NAMALWA (cell line): ENCODE measurements at places on chromosomes 3 and 15.

- no peak for DNase-seq
Observed at GRCh38 chr15:90394748-90395442, 6.9 kb downstream of the IQGAP1 start.

- no peak for DNase-seq
Observed at GRCh38 chr3:23508464-23508863, 297.3 kb upstream of the UBE2E1 start.

- DNase-seq = no peak
Observed at GRCh38 chr3:14831916-14832450, 13.2 kb downstream of the FGD5 start.

- no peak for DNase-seq
Observed at GRCh38 chr3:113261063-113261625, 49.8 kb downstream of the BOC start.

DNA sequence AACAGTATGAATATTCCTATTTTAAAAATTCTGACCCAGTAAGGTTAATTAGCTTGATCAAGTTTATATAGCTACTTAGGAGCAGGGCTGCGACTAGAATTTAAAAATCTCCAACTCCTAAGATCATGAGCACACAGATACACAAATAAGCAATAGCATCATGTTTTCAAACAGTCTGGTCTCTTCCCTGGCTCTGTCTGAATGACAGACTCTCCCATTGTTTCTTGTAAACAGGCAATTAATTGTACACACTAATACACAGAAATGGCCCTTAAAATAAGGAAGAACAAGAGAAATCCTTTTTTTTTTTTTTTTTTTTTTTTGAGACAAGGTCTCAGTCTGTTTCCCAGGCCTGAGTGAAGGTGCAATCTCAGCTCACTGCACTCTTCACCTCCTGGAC is 1064.4 kb upstream of the CFAP20DC start:
- DNase-seq = no peak

DNA sequence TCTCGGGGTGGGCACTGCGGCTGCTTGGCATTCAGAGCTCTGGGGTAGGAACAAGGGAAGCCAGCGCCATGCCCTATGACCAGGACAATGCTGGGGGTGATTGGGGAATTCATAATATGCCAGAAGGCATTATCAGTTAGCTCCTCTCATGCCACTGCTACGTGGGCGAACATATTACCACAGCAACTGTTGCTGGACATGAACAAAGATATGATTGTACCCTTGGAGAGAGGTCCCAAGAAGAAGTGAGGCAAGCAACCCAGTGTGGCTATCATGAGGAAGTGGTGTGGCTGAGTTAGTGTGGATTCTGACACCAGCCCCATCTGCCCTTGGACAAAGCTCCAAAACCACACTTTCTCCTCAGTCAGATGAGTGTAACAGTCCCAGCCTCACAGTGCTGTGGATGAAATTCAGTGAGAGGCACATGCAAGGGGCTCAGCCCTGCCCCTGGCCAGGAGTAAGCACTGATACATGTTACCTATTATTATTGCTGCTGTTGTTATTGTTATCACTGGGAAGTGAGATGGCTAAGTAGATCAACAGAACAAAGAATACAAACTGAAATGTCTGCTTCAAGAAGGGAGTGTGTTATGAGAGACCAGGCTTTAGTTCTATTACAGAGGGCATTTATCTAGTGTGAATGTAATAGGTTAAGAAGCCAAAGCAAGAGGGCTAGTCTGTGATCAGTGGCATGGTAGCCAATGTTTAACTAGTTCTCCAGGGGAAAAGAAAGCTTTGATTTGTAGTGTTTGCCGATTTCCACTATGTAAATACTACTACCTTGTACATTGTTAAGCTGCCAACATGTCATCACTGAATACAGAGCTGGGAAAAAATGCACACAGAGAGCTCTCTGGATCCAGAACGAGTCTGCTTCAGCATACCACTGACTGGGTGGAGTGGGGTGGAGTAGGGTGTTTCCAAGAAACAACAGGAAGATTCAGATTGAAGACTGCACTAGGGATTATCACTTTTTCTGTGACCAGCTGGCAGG is 222.3 kb upstream of the EIF1B start:
- no peak for DNase-seq

DNA sequence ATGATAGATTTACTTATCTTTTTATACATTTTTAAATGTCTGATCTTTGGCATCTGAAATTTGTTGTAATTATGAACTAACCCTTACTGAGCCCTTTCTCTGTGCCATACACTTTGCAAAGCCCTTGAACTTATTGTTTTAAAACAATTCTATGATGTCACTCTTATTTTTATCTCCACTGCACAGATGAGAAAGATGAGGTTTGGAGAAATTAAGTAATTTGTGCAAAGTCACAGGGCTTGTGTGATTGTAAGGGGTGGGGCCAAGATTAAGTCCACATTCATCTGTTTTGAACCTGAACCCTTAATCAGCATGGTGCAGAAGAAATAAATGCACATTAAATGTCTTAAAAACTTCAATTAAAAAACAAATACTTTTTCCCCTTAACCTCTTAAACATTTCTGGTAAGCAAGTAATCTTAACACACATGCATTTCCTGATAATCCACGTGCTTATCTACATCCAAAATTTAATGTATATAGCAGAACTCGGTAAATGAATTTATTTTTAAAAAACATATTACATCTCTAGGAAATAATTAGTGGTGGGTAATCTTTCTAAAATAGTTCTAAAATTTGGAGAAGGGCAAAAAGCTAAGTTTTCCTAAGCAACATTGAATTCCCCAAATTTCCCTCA is 189.8 kb upstream of the TBC1D5 start:
- DNase-seq = no peak

DNA sequence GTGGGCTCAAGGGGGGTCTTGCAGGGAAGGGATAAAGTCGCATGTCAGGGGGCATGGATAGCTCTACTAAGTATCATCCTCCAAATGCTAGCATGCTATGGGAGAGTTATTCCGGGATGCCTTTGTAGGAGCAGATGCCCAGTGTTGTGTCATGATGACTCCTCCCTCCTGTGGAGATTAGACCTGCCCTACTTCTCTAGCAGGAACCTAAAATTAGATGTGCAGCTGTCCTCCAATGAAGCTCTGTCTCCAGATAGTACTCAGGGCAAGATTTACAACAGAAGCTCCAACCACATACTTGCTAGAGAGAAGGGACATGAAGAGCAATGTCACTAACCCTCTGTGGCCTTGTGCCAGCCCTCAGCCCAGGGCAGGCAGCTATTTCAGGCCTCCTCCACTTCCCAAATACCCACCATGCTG is 82.5 kb downstream of the AGBL1 start:
- no peak for DNase-seq

GRCh38 chr3:159593927-159594605 is 394.6 kb upstream of the IL12A start:
- DNase-seq = no peak

GRCh38 chr3:146250449-146251382 is at the start of gene PLSCR4:
PLSCR4 (minus strand) TSS chr3:146251105; CDS start chr3:146222071, 29,034 bp downstream.
- DNase-seq = no peak

DNA sequence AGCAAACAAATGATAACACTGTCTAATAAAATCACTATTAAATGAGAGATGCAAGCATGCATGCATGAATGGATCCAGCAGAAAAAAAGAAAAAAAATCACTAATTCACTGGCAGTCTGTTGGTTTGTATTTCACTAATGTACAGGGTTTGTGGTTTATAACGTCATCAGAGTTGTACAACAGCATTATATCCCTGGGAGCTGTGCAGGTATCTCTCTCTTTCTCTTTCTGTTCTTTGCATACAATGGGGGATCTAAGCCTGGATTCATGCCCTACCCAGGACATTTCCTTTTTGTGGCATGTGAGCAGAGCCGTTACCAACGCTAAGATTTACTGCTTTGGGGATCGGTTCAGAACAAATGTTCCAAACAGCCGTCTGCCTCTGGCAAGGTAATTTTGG is 229.5 kb downstream of the SOX2 start:
- no peak for DNase-seq

DNA sequence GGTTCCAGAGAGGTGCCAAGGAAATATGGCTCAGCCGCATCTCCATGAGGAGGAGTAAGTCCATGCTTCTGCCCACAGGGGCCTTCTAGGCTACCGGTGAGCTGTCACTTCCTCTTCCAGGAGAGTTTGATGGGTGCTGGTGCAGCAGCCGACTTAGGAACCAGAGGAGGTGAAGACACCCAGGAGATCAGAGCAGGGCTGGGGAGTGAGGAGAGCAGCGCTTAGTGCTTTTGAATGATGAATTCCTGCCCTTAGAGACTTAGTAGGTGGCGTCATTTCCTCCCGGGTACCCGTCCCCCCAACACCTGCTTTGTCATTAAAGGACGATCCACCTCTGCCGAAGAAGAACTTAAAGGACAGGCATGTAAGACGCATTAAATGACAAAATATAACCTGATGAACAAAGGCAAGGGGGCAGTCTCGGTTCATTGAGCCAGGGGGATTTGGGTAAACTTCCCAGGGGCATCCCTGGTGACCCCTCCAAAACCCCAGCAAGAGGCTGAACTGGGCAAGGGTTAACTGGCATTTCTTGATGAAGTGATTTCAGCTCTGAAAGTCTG is 67.6 kb downstream of the HES1 start:
- no peak for DNase-seq

GRCh38 chr15:45993508-45993907 is 358.7 kb downstream of the SQOR start:
- no peak for DNase-seq

- DNase-seq = no peak
Observed at GRCh38 chr3:181637056-181637455, 74.7 kb upstream of the SOX2 start.

DNA sequence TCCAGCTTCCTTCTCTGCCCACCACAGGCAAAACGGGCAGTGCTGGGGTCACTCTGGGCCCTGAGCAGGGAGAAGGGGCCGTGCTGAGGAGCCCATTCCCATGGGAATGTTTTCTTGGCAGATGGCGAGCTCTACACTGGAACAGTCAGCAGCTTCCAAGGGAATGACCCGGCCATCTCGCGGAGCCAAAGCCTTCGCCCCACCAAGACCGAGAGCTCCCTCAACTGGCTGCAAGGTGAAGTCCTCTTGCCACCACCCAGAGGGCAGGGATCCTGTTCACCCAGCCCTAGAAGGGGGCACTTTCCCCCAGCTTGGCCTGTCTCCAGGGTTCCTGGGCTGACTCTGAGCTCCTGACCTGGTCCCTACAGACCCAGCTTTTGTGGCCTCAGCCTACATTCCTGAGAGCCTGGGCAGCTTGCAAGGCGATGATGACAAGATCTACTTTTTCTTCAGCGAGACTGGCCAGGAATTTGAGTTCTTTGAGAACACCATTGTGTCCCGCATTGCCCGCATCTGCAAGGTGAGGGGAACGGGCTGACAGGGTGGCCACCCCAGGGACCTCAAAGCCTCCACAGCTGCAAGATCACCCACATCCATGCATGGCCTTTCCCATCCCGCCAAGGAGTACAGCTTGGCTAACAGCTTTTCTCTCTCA is 12.4 kb downstream of the CIB1 start:
- DNase-seq = peak; percentile 57

DNA sequence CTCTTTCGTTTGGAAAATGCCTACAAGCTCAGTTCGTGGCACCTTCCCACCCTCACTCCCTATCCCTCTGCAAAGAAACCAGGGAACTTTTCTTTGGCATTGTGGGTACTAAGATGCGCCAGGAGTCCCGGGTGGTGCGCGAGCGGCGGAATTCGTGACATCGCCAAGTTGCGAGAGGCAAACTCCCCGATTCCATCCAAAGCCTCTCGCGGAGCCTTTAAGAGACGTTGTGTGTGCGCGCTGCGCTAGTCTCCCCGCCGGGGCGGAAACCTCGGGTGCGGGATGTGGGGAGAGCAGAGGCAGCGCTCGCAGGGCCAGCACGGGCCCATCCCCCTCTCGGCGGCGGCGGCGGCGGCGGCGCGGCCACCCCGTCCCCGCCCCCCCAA is 443 bp upstream of the NR2F2 start:
- DNase-seq = no peak

GRCh38 chr3:53489787-53490458 is 4.5 kb upstream of the CACNA1D start:
- no peak for DNase-seq

DNA sequence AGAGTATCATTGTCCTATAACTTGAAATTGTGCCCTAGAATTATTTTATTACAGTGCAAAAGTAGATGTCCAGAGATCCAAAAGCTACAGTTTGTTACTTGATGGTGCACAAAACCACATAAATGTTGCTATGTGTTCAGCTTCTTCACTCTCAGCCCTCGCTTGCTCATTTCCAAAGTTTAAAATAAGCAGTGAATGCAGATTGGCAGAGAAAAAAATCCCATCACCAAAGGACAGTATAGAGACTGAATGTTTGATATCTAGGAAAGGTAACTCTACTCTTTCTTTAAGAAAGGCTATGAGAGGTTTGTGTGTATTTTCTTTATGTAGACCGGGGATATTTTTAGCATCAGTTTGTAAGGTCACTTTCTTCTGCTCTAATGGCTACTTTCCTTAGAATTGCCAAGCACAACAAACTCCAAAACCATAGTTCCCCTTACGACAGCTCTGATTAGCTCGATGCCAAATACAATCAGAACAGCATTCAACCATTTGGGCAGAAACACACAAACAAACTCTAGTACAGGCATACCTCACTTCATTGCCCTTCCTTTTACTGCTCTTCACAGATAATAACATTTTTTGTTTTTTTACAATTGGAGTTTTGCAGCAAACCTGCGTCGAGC is 164.1 kb upstream of the CCDC54 start:
- DNase-seq = no peak

- no peak for DNase-seq
Observed at GRCh38 chr3:117263745-117264144, 554.2 kb downstream of the TUSC7 start.

GRCh38 chr3:120475722-120476377 is 25.1 kb upstream of the FSTL1 start:
- DNase-seq = no peak

GRCh38 chr3:159144472-159144871 is 342.6 kb downstream of the MFSD1 start:
- no peak for DNase-seq

- no peak for DNase-seq
Observed at GRCh38 chr3:9748031-9748430, 1.7 kb upstream of the OGG1 start.

DNA sequence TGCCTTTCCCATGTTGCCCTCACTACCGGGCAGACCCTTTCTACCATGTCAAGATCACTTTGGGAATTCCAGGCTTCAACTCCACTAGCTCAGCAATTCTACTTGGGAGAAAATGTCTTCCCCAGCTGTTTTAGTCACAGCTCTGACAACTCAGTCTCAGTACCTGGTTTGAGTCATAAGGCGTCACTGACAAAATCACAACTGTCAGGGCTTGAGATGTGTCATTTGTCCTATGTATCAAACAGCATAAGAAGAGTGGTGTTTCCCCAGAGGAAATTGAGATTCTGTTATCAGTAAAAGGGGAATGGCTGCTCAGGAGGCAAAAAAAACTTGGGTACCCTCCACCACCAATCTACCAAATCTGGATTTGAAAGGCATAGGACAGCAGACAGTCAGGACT is 594.9 kb upstream of the SUCLG2 start:
- DNase-seq = no peak

DNA sequence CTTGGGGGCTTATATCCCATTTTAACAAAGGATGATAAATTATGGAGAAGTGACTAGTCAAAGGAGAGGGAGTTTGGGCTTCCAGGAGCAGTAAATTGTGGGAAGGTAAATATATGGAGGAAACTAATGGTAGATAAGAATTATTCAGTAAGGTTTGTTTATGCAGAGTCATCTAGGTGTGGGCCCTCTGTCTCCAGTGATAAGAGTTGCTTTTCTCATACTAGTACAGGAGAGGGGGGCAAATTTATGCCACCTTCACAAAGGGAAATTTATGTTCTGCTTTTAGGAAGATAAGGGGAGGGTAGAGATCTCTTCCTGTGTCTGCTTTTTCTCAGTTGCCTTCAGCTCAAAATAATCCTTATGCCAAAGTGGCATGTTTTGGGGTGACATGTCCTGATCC is 383.7 kb upstream of the PPP2R3A start:
- no peak for DNase-seq
